CD4-positive, alpha-beta T cell (primary cell): ENCODE measurements at places on chromosomes 3 and 15. TPM values are rescaled to one million over a fixed set of nuclear protein-coding genes. Genes with fewer than 3 reads are reported as not detected.

Gene RTP1
- not detected for total RNA-seq

DNA sequence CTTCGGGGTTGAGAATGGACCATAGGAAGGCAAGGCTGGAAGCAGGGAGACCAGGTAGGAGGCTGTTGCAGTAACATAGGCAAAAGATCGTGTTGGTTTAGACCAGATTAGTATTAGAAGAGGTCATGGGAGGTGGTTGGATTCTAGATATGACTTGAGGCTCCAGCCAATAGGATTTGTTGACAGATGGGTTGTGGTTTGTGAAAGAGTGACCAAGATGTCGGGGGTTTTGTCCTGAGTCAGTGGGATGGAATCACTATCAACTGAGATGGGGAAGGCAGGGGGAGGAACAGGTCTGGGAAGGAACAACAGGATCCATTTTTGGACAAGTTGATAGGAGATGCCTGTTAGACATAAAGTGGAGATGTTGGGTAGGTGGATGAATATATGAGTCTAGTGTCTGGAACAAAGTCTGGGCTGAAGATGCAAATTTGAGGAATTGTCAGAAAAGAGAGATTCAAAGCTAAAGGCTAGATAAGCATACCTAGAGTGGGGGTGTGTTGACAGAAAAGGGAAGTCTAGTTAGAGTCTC, 95.5 kb upstream of the NPHP3 start:
- DNase-seq = no peak

DNA sequence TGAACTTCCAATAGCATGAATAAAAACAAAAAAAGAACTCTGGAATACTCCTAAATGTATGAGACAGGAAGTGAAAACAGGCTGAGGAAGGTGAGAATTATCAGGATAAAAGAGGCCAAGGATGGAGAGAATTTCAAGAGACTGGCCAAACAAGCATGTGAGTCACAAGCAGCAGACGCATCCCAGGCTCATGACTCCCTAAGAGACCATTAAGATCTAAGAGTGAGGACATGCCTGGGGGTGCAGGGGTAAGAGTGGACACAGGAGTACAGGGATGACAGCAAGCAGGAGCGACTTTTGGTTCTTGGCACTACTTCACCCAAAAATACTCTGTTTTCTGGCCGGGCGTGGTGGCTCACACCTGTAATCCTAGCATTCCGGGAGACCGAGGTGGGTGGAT, 7.1 kb downstream of the SCAMP2 start:
- no peak for DNase-seq

DNA sequence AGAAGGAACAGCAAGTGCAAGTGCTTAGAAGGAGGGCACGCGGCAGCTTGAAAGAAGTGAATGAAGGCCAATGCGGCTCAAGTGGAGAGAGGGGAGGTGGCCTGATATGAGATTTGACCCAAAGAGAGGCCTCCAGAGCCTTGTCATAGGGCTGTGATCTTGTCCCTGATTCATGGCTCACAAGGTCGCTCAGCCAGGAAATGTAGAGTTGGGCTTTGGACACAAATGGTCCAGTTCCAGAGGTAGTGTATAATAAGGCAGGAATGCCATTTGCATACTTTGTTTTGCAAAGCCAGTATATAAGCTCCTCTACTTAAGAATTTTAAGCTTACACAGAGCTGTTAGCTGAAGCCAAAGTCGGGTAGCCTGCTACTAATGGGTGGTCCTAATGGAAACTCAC, 33.7 kb downstream of the HGD start:
- DNase-seq = no peak

DNA sequence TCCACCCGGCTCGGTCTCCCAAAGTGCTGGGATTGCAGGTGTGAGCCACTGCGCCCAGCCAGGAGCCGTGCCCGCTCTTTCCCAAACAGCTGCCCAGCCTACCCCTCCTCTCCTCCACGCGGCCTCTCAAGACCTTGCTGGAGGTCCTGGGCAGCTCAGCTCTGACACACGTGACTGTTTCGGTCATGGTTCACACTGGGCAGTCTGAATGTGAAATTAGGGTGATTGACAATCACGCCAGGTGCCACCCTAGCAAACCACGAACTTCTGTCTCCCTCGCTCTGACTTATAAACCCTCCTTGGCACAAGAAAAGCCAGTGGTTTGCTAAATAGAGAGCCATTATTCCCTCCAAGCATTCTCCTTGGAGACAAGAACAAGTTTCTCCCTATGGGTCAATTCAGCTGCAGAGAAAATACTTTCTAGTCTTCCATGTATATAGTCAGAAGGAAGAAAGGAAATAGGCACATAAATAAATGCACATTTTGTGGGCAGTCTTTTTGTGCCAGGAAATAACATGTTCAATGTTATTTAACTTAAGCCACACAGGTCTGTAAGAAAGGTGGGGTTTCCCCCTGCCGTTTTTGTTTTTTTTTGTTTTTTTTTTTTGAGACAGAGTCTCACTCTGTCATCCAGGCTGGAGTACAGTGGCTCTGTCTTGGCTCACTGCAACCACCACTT, 121.9 kb upstream of the MEF2A start:
- no peak for DNase-seq

- no peak for DNase-seq
These were observed 127.6 kb upstream of the TMCO5A start for GRCh38 chr15:37806808-37807207.

GRCh38 chr3:132749786-132750185, 27.6 kb upstream of the NPHP3 start:
- DNase-seq = no peak

DNA sequence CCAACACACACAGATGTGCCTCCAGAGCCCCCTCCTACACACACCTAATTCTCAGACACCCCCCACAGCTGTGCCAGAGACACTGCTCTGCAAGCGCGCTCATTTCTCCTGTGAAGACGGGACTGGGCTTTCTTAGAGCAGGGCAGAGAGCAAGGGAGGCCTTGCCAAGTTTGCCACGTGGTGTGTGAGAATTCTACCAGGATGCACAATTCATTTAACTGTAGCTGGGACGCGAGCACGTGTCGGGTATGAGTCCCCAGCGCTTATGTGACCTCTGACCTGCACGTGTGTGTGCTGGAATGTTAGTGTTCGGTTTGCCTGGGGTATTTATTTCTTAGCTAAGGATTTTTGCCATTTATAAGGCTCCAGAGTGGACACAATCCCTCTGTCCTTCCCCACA, 37.0 kb downstream of the FEM1B start:
- no peak for DNase-seq

DNA sequence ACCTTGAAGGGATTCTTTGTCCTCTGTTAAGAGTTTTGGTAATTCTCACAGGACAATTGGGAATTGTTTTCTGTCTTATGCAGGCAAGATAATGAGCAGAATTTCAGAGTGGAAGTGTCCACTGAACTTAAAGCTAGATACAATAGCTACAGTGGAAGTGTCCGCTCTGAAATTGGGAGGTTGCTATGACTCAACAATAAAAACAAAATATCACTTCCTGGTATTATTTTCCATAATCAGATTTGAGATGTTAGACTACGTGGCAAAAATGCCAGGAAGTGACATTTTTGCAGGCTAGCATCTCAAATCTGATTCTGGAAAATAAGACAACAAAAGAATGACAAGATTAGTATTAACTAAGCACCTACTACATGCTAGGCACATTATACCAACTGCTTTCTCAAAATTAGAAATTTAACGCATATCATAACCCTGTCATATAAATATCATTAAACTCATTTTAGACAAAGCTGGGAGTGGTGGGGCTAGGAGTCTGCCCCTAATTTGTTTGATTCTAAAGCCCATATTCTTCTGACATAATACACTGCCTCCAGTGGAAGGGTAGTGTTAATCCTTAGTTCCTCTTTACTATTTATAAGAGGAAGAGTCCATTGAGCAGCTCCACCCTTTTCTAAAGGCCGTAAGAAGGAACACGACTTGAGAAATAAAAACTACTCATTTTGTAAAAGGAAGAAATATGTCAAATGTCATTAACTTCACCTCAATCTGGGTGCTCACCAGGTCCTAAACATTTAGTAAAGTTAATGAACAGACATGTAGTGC, 266.9 kb upstream of the STT3B start:
- DNase-seq = no peak

GRCh38 chr3:72520690-72521308, 327.4 kb downstream of the SHQ1 start:
- no peak for DNase-seq
